ENCODE measurements at places on chromosomes 5 and 9.

DNA sequence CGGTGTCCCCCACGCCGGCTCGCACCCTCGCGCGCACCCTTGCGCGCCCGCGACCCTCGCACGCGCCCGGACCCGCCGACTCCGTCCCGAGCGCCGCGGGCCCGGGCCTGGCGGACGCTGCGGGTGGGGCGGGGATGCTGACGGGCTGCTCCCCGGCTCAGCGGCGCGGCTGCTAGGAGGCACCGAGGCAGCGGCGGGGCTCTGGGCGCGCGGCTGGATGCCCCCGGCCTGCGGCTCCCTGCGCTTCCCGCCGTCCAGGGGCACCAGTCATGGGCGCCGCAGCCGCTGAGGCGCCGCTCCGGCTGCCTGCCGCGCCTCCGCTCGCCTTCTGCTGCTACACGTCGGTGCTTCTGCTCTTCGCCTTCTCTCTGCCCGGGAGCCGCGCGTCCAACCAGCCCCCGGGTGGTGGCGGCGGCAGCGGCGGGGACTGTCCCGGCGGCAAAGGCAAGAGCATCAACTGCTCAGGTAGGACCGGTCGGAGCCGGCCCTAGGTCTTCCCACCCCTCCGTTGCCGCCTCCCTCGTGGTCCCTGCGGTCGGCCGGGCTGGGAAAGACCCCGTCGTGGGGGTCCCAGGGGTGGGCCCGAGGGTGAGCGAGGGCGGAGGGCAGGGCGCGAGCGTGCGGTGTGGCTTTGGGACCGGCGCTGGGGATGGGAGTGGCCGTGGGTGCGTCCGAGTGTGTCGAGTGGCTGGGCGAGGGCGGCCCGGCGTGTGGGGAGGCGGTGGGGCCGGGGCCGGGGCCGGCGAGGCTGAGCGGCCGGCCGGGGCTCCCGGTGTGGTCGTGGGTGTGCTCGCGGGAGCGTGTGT, 530 bp downstream of the TMEFF1 start:
- DNase-seq: peak; percentile 52

DNA sequence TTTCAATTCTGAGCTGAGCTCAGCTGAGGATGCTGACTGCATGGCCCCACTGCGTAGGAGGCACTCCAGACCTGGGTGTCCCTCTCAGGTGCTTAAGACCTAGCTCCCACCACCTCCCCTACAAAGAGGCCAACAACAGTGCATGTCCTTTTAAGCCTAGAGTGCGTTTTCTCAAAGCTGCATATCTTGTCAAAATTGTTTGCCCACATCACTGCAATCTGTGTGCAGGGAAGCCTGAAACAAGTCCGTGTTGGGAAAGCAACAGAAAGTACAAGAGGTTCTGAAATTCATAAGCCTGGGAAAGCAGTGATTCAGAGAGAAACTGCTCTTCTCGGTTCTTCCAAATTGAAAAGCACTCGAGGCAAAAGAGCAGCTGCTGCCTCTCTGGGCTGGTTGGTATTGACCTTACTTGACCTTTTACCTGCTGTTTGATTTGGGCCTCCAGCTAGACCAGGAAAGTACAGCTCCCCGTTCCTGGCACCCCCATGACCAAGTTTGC, 238.4 kb downstream of the NR2F1-AS1 start:
- no peak for DNase-seq

DNA sequence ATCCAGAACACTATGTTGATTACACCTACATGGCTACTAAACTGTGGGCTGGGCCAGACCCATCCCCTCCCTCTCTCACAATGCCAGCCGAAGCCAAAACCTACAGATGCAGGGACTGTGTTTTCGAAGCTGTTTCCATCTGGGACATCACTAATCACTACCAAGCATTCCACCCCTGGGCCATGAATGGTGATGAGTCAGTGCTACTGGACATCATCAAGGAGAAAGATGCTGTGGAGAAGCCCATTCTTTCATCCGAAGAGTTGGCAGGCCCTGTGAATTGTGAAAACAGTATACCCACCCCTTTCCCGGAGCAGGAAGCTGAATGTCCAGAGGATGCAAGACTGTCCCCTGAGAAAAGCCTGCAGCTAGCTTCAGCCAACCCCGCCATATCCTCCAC, 65.0 kb downstream of the ZNF462 start:
- DNase-seq: no peak

GRCh38 chr9:117379341-117379740, 35.5 kb downstream of the ASTN2 start:
- no peak for DNase-seq

DNA sequence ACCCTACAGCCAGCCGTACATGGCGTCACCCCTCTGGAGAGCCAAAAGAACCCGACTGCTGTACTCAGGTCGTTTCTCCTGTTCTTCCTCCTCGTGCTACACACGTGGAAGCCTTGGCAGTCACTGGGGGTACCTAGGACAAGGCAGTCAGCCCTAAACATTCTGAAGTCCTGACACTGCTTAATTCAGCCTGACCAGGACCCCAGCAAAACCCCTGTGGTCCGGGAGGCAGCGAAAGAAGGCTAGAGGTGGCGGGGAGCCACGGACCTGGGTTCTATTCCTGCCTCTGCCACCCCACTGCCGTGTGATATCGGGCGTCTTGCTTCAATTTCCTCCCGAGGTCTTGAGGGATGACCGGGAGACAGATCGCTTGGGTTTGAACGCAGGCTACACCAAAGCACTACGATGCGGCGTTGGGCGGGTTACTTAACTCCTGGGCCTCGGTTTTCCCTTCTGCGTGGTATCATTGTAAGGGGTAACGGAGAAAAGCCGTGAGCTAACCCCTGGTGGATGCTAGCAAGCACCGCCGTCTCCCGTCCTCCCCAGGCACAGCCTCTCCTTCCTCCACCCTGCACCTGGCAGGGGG, 429 bp upstream of the ARL10 start:
- DNase-seq: no peak

- DNase-seq: no peak
Measured at GRCh38 chr9:109403766-109404320, 83.0 kb upstream of the EPB41L4B start.

GRCh38 chr9:113467183-113467582, 3.7 kb downstream of the RGS3 start:
- no peak for DNase-seq
